HuH-7 (cell line): ENCODE measurements at places on chromosomes 5 and 9.
A peak's percentile ranks its signal among the peaks of the same experiment; 100 is the strongest.

DNA sequence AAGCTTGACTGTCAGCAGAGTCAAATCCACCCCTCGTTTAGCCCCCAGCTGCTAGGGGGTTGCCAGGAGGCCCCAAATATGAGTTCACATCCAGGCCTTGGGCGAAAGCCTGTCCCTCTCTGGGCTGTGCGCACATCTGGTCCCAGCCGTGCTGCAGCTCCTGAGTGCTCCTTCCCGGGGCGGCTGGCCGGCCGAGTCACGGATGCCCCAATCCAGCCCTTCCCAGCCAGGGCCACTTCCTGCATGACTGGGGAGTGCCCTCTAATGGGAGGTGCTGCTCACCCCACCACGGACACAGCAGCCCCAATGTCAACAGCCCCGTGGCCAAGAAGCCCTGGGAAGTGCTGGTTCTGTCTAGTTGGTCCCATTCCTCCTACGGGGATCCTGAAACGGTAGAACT, 103.5 kb upstream of the FCN2 start:
- DNase-seq, result no peak

- no peak for DNase-seq
These were observed 11.8 kb upstream of the IFNW1 start for GRCh38 chr9:21153336-21154017.

- DNase-seq, result no peak
These were observed 72.1 kb downstream of the LRSAM1 start for GRCh38 chr9:127523312-127523851.

DNA sequence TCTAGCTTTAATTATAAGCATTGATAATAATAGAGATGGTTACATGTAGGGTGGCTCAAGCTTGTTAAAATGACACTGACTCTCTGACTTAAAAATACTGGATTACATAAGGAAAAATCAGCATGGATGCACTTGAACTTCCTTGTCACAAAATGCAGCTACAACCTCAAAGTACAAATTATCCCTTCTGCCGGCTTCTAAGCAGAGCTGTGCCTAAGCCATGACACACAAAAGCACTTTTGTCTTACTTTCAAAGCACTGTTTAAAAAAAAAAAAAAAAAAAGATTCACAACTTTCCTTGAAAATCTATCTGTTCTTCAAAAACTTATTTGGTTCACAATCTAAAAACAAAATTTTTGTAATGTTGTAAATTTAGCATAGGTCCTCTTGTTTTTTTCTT, 36.4 kb upstream of the ZFAND5 start:
- DNase-seq, result no peak

- no peak for DNase-seq
These were observed 65.0 kb downstream of the PKD2L2 start for GRCh38 chr5:137954131-137954879.

DNA sequence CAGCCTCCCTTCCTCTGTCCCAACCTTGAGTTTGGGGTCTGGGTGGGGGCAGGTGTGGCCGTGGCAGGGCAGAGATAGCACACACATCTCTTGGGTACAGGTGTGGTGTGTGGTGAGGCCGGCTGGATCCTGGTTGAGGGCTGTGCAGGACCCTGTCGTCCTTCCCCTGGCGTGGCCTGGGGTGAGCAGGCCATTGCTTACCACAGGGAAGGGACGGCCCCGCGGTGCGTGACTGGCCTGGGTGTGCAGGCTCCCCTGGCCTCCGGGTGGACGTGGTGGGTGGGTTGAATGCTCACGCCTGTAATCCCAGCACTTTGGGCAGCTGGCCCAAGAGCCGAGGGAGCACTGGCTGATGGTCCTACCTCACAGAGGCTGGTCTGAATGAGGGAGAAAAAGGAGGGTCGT, 1.2 kb downstream of the ARRDC1 start:
- DNase-seq, result no peak

DNA sequence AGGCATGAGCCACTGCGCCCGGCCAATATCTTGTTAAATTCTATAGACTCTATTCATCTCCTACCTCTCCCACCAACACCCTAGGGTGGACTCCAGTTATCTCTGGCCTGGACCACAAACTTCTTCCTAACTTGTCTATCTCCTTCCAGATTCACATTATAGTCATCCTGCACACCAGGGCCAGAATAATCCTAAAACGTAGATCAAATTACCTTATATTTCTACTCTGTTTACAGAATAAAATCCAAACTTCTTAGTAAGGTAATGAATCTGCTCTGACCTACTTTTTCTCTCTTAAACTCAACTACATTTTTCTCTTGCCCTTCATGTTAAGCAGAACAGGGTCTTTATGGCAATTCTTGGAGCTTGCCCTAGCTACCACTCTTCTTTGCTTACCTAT, 6.9 kb downstream of the ELL2 start:
- no peak for DNase-seq

- no peak for DNase-seq
These were observed 256.7 kb downstream of the ARRDC3 start for GRCh38 chr5:91126448-91126847.

DNA sequence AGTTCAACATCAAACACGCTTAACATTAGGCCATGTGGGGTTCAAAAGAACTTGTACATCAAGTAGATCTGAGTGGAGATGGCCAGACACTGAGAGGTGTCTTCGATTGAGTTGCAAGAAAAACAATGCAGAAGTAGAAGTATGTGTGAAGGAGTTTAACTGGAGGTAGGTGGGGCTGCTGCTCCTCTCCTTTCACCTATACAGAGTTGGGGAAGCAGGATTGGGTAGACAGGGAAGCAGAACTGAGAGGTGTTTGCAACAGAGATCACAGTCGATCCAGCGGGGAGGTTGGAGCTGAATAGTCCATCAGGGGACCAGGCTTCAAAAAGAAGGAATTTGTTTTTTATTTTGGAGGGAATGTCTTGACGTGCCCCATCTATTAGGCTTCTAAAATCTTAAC, 61.7 kb upstream of the SLC27A6 start:
- no peak for DNase-seq

DNA sequence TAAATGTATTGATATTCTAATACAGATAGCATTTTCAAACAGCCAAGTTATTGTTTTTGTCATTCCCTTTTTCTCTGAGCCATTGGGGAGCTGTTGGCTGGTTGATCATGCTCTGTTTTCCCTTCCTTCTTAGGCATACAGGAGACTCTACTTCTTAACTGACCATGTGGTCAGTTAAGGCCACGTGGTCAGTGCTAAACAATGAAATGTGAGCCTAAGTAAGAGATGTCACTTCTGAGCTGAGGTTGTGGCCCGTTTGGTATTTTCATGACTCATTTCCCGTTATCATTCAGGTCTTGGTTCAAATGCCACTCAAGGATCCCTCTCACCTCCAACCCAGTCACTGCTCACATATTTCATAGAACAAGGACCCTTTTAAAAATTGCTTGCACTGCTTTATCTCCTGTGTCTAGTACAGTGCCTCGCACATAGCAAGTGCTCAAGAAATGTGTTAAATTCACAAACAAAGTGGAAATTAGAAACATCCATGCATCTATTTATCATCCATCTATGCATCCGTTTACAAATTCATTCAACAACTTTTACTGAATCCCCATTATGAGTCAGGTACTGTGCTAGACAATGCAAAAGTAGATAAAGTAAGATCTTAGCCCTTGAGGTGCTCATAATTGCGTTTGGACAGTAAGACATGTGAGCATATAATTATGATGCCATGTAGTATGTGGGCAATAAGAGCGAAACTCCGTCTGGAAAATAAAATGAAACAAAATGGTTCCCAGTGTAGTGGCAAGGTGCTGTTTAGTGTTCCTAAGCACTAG, 50.7 kb downstream of the ARRDC3 start:
- DNase-seq, result peak; percentile 33

DNA sequence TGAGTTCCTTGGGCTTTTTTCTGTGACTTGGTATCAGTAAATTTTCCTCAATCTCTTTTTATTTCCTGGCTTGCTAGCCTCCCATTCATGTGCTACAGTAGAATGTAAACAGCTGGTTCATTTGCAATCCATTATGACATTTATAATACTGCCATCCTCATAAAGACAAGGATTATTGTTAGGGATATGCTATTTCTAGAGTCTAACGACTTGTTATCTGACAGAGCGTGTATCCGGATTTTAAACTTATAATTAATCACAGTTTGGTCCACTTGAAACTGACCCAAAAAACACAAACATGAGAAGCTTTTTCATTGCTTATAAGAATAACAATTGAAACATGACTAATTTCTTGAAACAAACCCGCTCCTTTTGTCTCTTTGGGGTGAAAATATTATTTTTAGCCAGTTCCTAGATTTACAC, 585.8 kb downstream of the TLE4 start:
- no peak for DNase-seq

GRCh38 chr9:3962971-3963642, 336.8 kb downstream of the GLIS3 start:
- no peak for DNase-seq

DNA sequence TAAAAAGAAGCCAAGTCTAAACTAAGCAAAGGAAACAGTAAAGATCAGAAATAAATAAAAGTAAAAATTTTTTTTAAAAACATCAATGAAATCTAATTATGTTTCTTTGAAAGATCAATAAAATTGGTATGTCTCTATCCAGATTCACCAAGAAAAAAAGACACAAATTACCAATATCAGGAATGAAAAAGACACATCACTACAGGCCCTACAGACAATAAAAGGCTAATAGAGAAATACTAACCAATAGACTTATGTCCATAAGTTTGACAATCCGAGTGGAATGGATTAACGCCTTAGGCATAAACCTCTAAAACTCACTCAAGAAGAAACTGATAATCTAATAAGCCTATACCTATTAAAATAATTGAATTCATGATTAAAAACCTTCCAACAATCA, 12.4 kb downstream of the BRD3OS start:
- DNase-seq, result no peak

- no peak for DNase-seq
These were observed 350.2 kb downstream of the KIAA0825 start for GRCh38 chr5:94268226-94268625.

DNA sequence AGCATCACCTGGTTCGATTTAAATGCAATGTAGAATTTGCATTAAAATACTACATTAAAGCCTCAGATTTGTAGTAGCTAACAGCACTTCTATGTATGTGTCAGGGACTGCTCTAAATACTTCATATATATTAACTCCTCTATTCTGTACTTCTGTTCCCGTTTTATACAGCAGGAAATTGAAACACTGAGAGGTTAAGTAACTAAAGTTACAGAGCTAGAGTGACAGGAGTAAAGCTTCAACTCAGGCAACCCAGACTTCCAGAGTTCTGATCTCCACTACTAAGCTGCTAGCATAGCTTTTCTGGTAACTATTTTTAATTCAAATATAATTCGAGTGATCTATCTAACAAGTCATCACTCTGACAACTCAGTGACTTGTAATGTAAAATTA, 619 bp upstream of the APC start:
- DNase-seq, result no peak

- DNase-seq, result no peak
These were observed 92.6 kb downstream of the SH3TC2 start for GRCh38 chr5:148970228-148970627.

DNA sequence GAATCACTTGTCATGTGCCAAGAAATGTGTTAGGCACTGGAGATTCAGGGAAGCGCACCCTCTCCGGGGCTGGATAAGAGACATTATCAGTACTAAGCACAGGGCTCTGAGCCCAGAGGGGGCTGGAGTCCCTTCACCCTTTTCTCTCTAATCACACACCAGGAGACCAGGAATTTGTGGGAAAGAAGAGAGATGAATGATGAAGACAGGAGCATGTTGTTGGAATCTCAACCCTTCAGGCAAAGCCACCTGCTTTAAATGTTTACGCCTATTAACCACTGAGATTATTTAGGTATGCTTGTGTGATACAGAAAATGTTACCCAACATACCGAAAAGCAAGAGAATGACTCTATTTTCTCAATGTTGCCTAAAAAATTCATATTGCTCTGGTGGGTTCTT, 119.8 kb downstream of the ENTREP1 start:
- DNase-seq, result no peak

DNA sequence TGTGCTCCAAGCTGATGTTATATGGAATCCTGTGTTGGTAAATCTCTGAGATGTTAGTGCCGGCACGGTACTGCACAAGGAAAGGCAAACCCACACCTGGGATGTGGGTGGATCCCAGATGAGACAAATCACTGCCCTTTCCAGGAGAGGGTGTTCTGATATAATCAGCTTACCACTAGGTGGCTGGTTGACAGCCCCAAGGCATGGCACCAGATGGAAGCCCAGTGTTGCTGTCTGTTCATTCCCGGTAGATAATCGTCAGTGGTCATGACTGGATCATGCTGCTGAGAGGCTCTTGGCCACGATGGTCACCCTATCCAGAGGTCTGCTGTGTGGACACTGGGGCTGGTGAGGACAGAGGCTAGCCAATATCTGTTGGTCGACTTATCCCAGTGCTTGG, 184.0 kb downstream of the CACNA1B start:
- DNase-seq, result no peak

GRCh38 chr5:113764382-113764781, 250.9 kb downstream of the YTHDC2 start:
- DNase-seq, result no peak

- peak; percentile 59 for DNase-seq
These were observed 427 bp downstream of the SERINC5 start for GRCh38 chr5:80255431-80255810.

DNA sequence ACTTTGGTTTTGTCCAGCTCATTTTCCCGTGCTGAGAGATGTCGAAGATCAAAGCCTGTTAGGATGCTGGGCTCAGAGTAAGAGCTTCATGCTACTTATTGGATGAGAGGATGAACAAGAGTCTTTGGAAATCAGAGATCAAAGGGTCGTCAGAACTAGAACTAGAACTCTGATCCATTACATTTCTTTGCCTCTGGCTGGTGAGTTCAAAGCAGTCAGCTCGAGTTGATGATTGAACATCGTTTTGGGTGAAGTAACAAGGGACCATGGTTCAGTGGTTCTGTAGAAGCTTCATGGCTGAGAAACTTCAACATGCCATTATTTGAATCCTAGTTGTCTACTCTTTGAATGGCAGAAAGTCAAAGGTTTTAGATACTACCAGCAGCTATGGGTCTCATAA, 320.3 kb downstream of the ARHGEF28 start:
- DNase-seq, result no peak

DNA sequence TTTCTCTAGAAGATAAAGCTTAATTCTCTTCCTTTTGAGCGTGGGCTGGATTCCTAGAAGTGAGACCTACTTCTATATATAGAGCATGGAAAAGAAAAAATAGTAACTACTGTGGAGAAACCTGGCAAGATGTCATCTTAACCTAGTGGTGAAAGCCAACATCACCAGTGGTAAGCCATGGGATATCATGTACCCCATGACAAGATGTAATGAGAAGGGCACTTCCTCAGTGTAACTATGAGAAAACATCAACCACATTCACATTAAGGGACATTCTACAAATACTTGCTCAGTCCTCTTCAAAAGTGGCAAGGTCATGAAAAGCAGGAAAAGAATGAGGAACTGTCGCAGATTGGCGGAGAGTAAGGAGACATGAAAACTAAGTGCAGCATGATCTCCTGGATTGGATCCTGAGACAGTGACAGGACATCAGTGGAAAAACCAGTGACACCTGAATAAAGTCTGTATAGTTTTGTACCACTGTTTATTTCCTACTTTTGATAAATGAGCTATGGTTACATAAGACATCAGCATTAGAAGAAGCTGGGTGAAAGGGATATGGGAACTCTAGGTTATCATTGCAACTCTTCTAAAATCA, 65.4 kb downstream of the PRRC1 start:
- DNase-seq, result no peak

GRCh38 chr9:133087429-133088145, 25.8 kb downstream of the CEL start:
- DNase-seq, result no peak

GRCh38 chr5:149759563-149759962, 29.5 kb downstream of the PPARGC1B start:
- no peak for DNase-seq

GRCh38 chr9:114834386-114834785, 28.5 kb upstream of the TNFSF15 start:
- DNase-seq, result no peak
